Stimulated activated CD4-positive, alpha-beta T cell treated with anti-CD3 and anti-CD28 coated beads, Interleukin-12 subunit alpha, Interleukin-12 subunit beta, amount 100 ng/mL, for 48 hours (primary cell): ENCODE measurements at places on chromosomes 5 and 9.

GRCh38 chr5:78537821-78538220 is 110.8 kb downstream of the LHFPL2 start:
- DNase-seq, result no peak

DNA sequence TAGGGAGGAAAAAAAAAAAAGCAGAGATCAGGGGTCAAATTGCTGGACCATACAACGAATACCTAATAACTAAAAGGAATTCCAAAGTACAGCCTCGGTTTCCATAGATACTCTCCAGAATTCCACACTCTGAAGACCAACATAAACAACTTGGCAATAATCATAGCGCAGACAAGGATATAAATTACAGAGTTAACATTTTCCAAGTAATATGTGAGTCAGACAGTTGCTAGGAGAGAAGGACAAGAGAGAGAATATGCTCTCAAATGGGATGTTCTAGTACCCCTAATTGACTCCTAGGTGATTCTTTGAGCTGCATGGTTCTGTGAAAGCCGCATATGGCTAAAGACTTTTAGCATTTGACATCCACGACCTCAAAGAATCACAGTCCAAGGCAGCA is 165.2 kb downstream of the FRMD3 start:
- DNase-seq, result no peak

GRCh38 chr5:96065685-96066385 is 104.2 kb upstream of the ELL2 start:
- no peak for DNase-seq

DNA sequence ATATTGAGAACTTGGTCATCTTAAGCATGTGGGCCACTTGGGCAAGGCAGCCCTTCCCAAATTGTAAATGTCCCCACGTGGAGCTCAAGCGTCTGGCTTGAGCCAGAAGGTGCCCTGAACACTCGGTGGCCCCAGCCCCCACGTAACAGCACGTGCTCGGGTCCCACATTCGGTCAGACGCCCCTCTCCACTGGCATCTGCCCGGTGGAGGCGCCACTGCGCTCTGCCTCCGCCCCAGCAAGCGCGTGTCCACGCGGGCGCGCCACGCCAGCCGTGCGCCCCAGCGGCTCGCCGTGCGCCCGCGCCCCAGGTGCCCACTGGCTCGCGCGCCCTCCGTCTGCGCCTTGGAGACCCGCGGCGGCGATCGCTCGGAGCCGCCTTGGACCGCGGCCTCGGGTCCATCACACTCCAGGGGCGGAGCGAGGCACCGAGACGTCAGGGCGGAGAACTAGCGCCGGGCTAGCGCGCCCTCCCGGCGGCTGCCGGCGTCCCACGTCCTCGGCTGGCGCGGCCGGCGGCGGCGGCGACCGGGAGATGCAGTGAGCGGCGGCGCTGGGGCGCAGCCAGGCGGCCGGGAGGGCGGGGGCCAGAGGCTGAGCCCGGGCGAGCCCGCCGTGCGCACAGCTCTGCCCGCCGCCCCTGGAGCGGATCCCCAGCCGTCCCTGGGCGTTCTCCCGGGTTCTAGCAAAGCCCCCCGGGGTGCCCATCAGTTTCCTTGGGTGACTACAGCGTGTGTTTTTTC is at the start of gene PALM2AKAP2:
Gene PALM2AKAP2, plus strand, starts transcription at position 488 of the 742 bp plus-strand sequence. CDS start 291 bp downstream, outside the sequence.
- DNase-seq, result no peak

- DNase-seq, result no peak
Observed at GRCh38 chr5:95076395-95077185, 208.3 kb downstream of the MCTP1 start.

GRCh38 chr5:16841416-16841815 is 94.7 kb downstream of the MYO10 start:
- DNase-seq, result no peak

DNA sequence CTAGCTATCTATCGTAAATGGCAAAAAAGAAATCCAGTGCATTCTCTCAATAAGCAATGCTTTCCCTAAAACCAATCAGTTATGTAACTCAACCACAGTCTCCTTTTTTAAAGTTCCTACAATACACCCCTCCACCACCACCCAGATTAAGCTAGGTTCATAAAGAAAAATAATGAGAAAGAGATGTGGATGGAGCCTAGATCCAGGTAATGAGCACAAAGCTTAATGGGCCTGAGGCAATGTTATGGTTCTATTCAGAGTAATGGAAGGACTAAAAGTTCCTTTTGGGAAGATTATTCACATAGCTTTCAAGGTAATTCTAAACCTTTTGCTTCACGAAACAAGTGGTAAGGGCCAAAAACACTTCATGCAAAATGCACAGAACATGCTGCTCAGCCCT is 113.5 kb downstream of the MPDZ start:
- no peak for DNase-seq

- no peak for DNase-seq
Observed at GRCh38 chr5:96088706-96089498, 127.3 kb upstream of the ELL2 start.

DNA sequence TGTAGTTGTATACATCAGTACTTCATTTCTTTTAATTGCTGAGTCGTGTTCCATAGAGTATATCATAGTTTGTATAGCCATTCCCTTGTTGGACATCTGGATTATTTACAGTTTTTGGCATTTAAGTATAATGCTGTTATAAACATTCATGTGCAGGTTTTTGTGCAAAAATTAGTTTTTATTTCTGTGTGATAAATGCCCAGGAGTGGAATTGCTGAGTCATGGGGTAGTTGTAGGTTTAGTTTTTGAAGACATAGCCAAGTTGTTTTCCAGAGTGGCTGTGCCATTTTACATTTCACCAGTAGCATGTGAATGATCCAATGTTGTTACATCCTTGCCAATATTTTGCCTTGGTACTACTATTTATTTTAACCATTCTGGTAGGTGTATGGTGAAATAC is 12.5 kb downstream of the ZNF354B start:
- no peak for DNase-seq

DNA sequence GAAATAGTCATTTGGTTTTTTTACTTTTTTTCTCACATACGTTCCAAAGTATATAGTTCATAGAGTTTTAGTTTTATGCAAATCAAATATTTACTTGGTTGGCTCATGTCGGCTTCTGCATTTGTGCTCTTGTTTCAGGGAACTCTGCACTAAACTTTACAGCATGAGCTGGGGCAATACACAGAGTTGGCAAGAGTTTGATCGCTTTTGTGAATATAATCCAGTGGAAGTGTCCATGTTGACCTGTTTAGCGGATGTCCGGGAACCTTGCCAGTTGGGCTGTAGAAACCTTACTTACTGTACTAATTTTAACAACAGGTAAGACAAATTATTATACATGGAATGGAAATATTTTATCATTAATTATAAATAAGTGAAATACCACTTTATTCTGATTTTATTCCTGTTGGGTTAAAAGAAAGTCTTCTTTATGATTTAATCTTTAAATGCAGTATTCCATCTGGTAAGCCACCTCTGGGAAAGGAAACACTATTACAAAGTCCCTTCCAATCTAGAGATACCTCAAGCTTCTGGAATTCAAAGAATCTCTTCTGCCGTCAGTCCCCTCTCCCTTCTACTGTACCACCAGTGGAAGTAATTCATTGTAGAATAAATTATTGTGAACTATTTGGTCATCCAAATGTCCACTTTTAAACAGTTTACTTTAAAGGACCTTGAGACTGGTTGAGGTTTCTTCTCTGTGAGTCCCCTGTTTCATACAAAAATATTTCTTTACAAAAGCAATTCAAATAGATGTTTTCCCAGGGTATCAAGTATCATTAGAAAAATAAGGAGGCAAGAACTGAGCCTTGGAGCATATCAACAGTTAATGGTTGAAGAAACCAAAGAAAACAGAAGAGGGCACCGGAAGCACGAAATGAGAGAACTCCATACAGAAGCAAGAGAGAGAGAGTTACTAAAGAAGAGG is 45.2 kb upstream of the GLIPR2 start:
- no peak for DNase-seq

- no peak for DNase-seq
Observed at GRCh38 chr5:306011-306805, 15.3 kb upstream of the AHRR start.

GRCh38 chr5:171311322-171312077 is 2.5 kb downstream of the TLX3 start:
- DNase-seq, result no peak

- no peak for DNase-seq
Observed at GRCh38 chr9:73583576-73583975, 431.9 kb downstream of the ANXA1 start.

DNA sequence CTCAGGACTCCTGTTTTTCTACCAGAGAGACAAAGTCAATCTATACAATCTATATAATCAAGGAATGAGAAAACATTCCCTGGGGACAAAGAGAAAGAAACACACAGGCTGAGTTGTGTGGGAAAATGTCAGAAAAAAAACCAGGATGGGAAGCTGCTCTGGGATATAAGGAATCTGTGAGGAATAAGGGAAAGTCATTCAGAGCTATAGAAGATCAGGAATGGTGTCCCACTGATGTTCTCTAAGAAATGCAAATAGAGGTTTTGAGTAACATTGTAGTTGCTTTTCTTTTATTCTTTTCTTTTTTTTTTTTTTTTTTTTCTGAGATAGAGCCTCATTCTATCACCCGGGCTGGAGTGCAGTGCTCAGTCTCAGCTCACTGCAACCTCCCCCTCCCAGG is 605.9 kb upstream of the KLF4 start:
- DNase-seq, result no peak

DNA sequence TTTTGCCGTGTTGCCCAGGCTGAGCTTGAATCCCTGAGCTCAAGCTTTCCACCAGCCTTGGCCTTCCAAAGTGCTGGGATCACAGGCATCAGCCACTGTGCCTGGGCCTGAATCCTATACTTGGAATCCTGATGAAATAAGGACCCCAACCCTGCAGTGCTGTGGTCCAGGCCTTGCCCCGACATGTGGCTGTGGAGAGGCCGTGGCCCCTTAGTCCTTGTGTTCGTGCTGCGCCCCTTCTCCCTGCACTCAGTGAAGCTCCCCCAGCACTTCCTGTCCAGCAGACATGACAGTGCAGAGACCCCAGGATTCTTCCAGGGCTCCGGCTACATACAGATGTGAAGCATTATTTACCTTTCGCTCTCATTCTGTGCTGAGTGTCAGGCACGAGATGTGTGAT is 52.9 kb downstream of the EHMT1 start:
- no peak for DNase-seq

DNA sequence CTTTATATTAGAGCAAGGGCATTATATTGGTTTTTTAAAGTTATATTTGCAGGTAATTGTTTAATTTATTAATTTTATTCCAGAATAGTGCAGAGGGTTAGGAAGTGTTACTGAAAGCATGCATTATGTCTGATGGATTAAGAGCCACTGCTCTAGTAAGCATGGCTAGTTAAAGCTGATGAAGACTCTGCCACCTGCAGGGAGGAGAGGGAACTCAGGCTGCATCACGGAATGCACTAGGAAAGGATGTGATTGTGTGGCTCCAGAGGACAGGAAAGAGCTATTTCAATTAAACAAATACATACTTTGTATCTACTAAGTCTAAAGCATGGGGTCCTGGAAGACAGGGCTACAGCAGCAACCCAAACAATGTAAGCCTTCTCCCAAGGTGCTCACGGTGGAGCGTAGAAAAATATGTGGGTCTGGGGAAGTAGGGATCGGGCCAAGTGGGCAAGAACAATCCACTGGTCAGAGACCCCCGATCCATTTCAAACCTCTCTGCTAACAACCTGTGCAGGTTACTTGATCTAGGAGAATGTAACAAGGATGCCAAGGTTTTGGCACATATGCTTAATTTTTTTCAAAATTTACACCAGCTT is 15.3 kb upstream of the GRXCR2 start:
- DNase-seq, result no peak

- DNase-seq, result no peak
Observed at GRCh38 chr5:31867219-31867618, 228.3 kb downstream of the PDZD2 start.

GRCh38 chr5:100760688-100761087 is 142.4 kb downstream of the ST8SIA4 start:
- no peak for DNase-seq

DNA sequence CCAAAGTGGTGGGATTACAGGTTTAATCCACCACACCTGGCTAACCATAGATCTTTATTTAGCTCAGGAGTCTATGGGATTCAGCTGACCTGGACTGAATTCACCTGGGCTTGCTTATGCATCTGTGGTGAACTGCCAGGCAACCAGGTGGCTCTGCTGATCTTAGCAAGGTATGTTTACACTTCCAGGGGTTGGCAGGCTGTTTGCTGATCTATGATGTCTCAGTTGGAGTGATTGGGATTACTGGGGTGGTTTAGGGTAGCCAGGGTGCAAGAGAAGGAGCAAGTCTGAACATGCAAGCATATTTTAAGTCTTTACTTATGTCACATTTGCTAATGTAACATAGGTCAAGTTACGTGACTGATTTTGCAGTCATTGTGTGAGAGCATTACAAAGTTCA is 63.6 kb upstream of the JAK2 start:
- no peak for DNase-seq

- no peak for DNase-seq
Observed at GRCh38 chr9:72440992-72441847, 76.2 kb upstream of the ZFAND5 start.
